Dorsolateral prefrontal cortex (tissue), 122 donors: ENCODE measurements at places on chromosomes 11 and 22.

DNA sequence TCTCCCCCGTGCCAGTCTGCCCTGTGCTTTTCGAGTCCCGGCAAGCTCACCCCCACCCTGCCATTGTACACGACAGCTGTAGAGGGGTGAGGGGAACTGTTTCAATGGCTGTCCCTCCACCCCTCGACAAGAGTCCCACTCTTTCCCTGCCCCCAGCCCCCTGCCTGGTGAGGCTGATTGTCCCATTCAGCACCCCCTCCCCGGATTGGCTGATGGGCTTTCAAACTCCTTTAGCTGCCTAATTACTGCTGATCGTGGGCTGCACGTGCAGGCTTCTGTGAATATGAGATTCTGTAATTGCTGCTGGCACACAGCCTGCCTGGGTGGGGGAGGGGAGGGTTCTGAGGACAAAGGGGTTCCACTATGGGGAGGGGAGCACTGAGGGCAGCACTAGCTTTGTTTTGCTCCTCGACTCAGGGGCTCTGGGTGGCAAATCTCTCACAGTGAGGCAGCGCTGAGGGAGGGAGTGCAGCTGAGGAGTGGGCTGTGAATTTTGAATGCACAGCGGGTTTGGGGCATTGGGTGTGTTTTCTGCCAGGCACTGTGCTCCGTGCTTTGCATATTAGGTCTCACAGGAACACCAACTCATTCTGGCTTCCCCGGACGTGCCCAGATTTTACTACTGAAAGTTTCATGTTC is 42.6 kb upstream of the ACCSL start:
- no peak for DNase-seq

DNA sequence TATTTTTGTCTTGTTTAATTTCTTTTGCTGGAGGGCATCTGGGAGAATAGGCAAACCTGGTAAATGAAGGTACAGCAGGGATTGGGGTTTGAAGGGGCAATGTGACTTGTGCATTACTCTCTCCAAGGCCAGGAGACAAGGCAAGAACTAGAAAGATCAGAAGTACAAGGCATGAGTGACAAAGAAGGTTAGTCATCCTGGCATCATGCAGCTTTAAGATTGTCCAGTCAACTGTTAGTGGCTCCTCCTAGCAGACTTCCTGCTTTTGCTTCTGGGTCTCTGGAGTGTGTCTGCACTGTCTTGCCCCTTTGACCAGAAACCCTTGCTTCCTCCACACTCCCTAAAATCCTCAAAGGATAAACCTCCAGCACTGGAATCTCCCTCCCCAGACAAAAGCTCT is 27.2 kb upstream of the GLYATL1 start:
- DNase-seq = no peak

- no peak for DNase-seq
These were observed 57.5 kb upstream of the ANO1 start for GRCh38 chr11:70020336-70021214.

DNA sequence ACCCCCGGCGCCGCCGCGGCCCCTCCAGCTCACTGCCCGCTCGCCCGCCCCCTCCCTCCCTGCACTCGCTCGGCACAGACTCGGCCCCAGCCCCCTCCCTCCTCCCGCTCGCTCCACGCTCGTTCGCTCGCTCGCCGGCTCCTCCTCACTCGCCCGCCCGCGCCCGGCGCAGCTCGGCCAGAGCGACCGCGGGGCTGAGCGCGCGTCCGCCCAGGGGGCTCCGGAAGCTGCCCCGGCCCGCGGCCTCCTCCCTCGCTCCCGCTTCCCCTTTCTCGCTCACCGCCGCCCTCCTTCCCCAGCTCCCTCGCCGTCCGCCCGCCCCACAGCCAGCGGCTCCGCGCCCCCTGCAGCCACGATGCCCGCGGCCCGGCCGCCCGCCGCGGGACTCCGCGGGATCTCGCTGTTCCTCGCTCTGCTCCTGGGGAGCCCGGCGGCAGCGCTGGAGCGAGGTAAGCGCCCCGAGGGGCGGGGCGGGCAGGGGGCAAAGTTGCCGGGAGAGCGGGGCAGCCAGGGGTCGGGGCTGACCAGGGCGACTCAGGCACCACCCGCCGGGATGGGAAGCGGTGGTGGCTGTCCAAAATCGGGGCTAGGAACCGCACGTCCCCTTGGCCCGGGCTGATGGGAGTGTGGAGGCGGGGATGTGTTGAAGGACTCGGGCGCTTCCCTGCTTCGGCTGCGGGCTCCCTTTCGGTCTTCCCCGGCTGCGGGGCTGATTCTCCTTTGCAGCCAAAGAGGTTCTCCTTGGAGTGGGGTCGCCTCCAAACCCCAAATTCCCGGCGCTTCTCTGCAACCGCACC is at the start of gene SEZ6L:
SEZ6L (plus strand) TSS at position 148 of the 797 bp plus-strand sequence; CDS start at position 356, 208 bp downstream.
- peak; percentile 72 for DNase-seq

GRCh38 chr11:30573951-30574350 is 12.2 kb downstream of the MPPED2 start:
- DNase-seq = no peak
